ENCODE measurements at places on chromosomes 4 and X.

GRCh38 chrX:104854790-104855340 lies 288.9 kb downstream of the IL1RAPL2 start:
- DNase-seq = no peak

GRCh38 chr4:99755223-99755944 lies 61.2 kb upstream of the DAPP1 start:
- DNase-seq = no peak

DNA sequence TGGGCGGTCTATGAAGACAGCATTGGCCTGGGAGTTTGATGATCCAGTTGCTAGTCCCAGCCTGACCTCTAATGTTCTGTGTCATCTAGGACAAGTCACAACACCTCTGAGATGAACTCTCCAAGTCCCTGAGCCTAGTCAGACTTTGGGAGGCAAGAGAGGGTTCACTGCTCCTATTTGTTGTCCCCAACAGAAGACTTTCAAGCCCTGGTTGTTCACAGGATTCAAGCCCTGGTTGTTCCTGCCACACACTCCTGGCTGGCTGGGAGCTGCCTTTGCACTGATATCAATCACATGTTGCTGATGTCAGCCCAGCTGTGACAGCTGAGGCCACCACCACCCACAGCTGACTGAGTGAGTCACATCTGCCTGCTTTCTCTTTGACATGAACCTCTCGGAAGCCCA lies 253.2 kb upstream of the RASGEF1B start:
- peak; percentile 74 for DNase-seq

- DNase-seq = no peak
These were observed 224.3 kb downstream of the CAMK2D start for GRCh38 chr4:113537203-113537602.

DNA sequence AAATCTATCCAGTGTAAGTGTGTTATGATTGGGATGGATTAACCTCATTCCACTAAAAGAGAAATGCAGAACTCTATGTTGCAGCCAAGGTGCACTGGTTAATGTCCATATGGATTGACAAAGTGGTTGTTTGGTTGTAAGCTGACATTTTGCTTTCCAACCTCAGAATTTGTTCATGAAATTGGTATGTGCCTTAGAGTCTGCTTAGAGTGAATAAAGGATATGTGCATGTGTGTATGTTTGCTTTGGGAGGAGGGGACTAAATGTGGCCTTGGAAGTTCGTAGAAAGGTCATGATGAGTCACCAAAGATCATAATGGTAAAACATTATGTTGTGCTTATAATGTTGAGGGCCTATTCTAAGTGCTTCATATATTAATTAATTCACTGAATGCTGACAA lies 44.1 kb upstream of the MBNL3 start:
- DNase-seq = no peak

DNA sequence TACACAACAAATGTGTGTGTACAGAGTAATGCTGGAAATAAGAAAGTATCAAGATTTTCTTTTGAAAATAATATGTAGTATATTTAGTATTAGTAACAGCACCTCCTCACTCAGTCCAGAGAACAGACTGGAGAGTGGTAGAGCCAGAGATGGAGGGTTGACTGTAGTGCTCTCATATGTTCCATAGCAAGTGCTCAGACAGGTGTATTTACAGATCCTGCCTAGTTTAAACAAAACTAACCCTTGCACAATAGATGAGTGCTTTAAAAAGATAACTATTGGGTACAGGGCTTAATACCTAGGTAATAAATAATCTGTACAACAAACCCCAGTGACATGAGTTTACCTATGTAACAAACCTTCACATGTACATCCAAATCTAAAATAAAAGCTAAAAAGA lies 381.0 kb upstream of the EMCN start:
- DNase-seq = no peak

DNA sequence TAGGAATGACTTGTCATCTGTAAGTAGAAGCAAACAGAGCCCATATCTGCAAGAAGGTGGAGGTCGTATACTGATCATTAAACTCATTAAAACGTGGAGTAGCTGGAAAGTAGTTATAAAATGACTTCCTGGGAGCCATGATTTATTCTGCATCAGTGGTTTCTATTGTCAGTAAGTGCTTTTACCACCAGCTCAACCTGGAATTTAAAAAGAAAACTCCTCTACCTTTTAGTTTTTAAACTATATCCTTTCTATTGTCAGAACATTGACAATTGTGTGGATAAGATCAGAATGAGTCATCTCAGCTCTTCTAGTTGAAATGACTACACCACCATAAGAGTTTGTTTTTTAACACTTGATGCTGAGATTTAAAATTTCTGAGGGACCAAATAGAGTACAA lies 651.2 kb upstream of the GALNT7 start:
- no peak for DNase-seq

- DNase-seq = no peak
These were observed 20.0 kb upstream of the MBNL3 start for GRCh38 chrX:132508834-132509233.

- DNase-seq = peak; percentile 24
These were observed 866 bp upstream of the EMD start for GRCh38 chrX:154378059-154378798.

GRCh38 chr4:115054836-115055235 lies 58.6 kb downstream of the NDST4 start:
- DNase-seq = no peak

All from stimulated activated CD4-positive, alpha-beta T cell treated with anti-CD3 and anti-CD28 coated beads, Interleukin-4, amount 100 ng/mL, for 24 hours (primary cell).